Activated gamma-delta T cell treated with Interleukin-2 at 50 U/mL for 16 hours (primary cell): ENCODE measurements at places on chromosomes 1 and 21.

GRCh38 chr21:25934771-25935224 lies 200.0 kb downstream of the GABPA start:
- DNase-seq, result no peak

DNA sequence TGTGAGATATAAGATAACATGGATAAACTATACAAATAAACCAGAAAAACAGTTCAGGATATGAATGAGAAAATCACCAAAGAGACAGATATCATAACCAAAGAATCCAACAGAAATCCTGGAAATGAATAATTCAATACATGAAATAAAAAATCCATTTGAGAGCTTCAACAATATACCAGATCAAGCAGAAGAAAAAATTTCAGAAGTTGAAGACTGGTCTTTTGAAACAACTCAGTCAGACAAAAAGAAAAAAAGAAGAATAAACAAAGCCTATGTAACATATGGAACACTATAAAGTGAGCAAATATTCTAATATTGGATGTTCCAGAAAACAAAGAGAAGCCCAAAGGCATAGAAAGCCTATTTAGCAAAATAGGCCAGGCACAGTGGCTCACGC lies 5.2 kb upstream of the KRTAP12-2 start:
- no peak for DNase-seq

- DNase-seq, result no peak
Measured at GRCh38 chr1:6585081-6585722, 5.4 kb downstream of the ZBTB48 start.

DNA sequence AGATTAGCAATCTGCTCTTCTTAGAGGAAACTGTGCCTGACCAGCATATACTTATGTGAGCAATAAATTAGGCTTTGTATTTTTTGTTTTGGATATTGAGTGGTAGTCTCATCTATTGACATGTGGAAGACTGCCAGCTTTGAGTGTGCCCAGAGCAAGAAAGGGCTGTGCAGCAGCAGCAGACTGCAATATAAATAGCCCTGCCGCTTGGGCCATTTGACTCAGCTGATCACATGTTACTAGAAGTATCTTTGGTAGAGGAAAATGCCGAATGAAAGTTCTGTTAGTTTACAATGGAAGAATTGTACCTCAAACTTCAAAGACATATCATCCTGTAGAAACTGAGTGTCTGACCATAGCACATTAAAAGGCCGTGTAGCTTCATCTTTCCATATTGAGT lies 9.1 kb upstream of the PSMB2 start:
- DNase-seq, result no peak

- DNase-seq, result no peak
Measured at GRCh38 chr1:31959521-31960340, 21.6 kb upstream of the PTP4A2 start.

DNA sequence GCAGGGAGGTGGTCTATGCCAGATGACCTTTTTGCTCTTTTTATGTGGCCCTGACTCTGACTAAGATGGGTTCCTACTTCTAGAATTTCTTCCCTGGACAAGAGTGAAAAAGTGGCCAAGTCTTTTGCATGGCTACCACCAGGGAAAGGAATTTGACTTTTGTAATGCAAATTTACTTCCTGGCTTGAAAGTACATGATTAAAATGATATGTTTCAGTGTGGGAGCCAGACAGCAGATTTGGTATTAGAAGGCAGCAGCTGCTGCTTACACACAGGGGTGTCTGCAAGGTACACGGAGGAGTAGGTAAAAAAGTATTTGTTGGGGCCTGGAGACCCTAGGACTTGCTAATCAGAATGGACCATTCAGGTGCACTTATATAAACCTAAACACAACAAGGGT lies 78.4 kb downstream of the KCND3 start:
- DNase-seq, result no peak

DNA sequence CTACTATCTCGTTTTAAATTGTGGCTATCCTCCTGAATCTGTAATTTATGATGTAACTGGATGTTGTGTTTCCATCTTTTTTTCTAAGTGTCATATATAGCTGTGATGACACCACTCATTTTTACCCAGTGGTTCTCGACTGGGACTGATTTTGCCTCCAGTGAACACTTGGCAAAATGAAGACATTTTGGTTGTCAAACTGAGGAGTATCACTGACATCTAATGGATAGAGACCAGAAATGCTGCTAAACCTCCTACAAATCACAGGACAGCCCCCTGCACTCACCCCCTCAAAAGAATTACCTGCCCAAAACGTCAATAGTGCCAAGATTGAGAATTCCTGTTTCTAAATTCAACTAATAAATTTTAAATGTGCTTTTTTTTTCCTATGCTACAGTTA lies 1.9 kb downstream of the TRMT13 start:
- no peak for DNase-seq

DNA sequence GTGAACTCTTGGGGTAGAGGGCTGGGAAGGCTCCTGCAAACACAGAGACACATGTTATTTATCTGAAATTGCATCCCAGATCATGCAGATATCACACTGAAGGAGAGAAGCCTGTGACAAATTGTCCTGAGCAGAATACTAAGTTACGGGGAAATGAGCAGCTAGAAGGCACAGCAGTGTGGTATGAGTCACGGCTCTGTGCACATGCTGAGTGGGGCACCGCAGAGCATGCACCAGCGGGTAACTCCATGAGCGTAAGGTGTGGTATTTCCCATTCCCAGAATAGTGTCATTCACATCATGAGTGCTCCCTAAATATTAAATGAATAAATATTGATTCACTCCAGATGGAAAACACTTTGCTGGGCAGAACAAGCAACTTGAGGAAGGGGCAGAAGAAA lies 21.3 kb upstream of the FCRL2 start:
- DNase-seq, result no peak

DNA sequence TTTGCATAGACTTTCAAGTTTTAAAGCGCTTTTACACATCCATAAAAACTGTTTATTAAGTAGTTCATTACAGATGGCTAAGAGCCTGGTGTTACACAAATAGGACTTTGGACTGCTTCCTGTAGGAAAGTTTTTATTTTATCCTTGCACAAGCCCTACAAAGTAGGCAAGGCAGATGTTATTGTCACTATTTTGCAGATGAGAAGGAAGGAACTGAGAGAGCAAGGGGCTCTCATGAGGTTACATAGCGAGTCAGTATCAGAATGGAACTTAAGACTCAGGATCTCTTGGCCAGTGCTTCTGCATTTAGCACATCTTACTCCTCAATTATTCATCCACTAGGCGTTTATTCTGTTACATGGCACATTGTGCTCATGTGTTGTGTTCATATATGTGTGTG lies 2.6 kb upstream of the MAPKAPK2 start:
- no peak for DNase-seq

DNA sequence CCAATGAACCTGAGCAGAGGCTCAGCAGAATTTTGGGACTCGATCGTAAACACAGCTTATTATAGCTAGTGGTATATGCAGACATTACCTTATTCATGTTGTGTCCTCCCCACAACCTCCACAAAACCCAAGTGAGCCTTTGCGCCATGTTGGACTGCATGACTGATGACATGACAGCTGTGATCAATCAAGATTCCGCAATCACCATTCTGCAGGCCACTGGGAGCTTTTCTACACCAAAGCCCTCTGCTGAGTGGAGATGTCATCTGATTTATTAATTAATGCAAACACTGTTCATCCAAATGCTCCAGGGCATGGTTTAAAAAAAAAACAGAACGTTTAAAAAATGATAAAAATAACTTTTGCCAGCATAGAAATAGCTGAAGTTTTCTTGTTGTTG lies 7.9 kb upstream of the SRP9 start:
- DNase-seq, result no peak

DNA sequence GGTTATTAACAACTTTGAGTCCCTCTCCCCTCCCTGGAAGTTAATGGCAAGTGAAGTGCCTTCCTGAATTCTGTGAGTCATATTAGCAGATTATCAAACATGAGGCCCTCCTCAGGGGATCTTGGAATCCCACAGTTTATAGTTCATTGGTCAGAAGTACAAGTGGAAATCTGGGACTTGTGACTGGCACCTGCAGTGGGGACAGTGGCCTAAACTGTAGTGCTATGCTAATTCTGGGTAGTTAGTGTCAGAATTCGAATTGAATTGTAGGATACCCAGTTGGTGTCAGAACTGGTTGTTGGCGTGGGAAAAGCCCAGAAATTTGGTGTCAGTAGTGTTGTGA lies 26.2 kb downstream of the ZYG11B start:
- DNase-seq, result no peak

DNA sequence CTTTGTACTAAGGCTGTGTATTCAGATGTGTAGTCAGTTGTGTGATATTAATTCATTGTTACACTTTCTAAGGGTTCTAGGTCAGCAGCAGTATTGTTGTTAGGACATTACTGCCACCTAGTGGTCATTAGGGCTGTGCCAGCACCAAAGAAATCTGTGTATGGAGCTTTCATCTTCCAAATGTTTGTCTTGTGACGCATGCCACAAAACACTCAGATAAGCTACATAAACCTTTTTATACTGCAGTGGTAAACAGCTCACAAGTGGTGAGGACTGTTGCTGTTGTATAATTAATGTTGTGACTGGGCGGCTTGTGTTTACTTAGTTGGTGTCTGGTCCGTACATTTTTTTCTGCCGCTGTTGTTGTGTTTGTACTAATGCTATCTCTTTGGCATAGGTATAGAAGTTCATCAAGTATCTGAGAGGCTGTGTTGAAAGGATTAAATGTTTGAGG lies 51.7 kb downstream of the S1PR1 start:
- peak; percentile 67 for DNase-seq

DNA sequence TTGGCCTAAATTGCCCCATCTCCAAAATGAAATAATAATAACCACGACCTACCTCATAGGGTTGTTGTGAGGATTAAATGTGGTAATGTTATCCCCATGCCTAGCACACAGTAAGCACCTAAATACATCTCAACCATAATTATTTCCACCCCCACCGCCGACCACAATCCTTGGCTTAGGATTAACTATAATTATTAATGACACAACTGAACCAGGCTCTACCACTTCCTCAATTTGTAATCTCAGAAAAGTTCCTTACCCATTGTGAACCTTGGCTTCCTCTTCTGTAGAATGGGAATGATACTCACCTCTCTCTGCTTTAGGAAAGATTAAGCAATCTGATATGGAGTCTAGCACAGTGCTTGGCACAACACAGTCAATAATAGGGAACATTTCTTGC lies 44.3 kb upstream of the TACSTD2 start:
- no peak for DNase-seq

- no peak for DNase-seq
Measured at GRCh38 chr1:222163895-222164294, 384.0 kb downstream of the HHIPL2 start.

- no peak for DNase-seq
Measured at GRCh38 chr1:98315309-98315708, 346.2 kb upstream of the SNX7 start.

DNA sequence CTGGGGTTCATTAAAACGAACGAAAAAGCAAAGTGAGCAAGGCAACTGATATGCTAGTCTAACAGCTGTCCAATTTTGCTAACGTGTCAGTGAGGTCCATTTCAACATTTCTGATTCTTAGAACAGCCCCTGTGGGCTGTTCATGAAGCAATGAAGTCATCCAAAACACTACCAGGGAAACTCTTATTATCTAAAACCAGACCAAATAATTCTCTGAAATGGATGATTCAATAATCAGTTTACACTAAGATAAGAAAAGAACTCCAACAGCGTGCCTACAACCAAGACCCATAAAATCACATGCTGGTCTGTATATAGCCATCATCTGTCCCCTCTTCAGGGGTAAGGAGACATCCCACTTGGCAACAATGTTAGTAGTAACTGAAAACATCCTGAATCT lies 122.7 kb downstream of the TGFBR3 start:
- no peak for DNase-seq

GRCh38 chr1:110876748-110877341 lies 3.9 kb downstream of the CD53 start:
- no peak for DNase-seq

- no peak for DNase-seq
Measured at GRCh38 chr1:34792868-34793727, at the start of gene GJA4. TSS of gene GJA4 (plus strand) at chr1:34792999. CDS start at chr1:34794214, 1,215 bp downstream.

GRCh38 chr1:160755461-160755860 lies 16.4 kb downstream of the SLAMF7 start:
- DNase-seq, result no peak

DNA sequence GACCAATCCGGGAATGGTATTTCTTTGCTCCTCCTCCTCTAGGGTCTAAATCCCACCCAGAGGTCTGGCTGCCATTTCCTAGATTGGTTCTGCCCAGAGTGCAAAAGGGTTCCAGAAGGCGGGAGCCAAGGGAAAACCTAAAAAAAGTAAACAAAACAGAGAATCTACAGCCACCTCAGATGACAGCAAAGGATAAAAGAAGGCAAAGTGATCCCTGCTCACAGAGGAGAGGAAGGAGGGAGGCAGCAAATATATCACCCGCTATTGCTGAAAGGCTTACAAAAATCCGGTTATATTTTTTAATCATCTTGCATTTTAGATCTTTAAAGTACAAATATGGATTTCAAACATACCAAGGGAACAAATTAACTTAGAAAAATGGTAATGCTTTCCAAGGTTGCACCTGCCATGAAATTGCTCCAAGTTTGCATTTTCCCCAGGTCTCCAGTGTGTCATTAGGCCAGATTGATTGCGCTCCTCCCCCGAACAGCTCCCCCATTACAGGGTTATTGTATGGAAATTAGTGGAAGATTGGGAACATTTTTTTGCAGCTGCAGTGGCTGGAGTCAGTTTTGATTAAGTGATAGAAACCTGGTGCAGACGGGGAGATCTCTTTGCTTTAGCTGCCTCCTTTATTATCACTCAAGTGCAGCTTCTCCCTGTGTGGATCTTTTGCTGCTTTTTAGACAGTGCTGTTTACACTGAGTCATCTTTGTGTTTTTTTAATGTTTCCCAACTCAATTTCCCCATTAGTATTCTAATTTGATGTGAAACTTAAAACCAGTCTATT lies 280.5 kb upstream of the CAMK1G start:
- DNase-seq, result no peak

DNA sequence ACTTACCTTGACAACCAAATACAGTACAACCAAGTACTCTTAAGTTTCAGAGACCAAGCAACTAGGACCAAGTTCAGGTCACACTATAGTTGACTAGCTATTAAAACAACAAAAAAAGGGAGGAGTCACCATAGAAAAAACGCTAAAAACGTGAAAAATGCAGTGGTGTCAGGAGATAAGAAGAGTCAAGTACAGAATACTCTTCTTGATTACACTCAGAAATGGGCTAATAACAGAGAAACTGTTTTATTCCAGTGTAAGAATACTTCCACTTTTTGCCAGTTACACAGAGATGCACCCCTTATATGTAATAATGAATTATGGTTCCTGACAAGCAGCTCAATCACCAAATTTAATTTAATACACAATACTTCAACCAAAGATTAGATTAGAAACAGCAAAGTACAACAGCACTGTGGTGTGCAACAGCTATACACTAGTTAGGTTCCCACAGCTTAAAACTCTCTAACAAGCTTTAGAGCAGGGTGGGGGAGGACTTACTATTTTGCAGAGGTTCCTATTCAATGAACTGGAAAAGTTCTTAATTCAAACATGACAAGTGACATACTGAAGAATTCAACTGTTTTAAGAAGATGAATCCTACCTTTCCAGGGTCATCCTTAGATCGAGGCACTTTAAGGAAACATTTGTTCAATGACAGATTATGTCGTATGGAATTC lies 70.4 kb downstream of the FOXJ3 start:
- no peak for DNase-seq
